SK-N-DZ (cell line): ENCODE measurements at places on chromosomes 5 and 9.

DNA sequence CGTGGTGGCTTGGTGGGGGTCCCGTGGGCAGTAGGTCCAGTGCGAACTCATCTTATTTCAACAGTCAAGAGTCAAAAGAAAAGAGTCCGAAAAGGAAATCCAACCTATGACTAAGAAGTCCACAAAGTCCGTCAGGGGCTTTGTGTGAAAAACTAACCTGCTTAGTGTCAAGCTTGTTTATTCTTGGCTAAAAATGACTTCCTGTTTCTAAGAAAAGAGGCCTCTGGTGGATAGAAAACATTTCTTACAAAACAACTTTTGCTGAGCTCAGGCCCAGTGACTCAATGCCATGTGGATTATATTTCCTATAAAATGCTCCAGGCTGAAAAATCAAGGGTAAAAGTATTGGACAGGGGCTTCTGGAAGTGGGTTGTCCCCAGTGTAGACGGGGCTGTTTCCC lies 105.9 kb downstream of the GADD45G start:
- DNase-seq = no peak

DNA sequence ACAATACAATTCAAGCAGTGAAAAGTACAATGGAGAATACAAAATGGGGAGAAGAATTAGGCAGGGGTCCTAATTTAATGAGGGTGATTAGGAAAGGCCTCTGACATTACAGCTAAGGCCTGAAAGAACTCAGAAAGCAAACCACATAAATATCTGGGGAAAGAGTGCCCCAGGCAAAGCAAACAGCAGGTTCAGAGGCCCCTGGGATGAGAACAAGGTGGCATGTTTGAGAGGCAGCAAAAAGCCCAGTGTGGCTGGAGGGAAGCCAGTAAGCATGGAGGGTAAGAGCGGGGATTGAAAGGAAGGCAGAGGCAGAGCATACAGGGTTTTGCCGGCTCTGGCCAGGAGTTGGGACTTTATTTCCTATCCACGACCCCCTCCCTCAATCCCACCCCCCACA lies 33.4 kb upstream of the VDAC1 start:
- DNase-seq = no peak

- peak; percentile 52 for DNase-seq
Observed at GRCh38 chr9:117247266-117247665, 167.6 kb downstream of the ASTN2 start.

DNA sequence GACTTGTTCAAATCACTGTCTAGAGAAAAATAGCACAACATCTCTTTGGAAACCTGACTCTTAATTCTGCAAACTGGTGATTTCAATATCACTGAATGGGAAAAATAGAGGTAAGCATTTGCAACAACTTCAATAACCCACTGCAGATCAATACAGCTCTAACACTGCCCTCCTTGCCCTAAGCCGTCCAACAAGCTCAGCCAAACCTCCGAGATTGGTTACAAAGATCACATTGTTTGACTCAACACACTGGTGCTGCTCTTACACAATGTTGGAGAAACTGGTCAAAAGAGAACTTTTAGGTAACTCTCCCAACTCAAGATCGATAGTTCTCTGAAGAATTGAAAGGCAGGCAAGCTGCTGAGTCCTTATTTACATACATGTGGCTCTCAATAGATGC lies 150.4 kb downstream of the SPOCK1 start:
- no peak for DNase-seq

GRCh38 chr9:8346296-8346695 lies 546.7 kb upstream of the DMAC1 start:
- no peak for DNase-seq

DNA sequence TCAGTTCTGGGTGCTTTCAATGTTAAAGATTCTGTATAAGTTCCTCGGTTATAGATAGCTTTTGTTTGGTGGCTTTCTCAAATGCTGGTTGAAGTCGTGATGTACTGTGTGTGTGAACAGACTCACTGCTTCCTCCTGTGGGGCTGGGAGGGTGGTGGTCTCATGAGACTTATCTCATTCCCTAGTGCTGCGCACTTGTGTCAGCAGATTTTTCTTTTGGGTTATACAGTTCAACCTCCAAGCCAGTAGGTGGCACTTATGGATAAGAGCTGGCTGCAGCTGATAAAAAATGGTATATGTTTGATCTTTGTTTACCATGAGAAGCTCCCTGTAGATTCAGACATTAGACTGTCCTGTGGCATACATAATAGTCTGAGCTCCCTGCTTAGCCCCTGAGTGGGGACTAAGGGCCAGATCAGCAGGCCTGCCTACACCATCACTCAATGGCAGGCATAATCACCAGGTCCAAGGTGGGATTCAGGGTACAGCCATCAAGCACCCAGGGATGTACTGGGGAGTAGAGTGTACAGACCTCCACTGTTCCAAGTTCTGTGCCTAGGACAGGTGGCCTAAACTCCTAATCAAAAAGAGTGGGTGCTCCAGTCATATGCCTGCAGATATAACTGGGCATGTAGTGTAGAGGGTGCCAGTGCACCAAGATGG lies 174.2 kb downstream of the OXCT1 start:
- DNase-seq = peak; percentile 14

GRCh38 chr9:114813717-114814418 lies 8.0 kb upstream of the TNFSF15 start:
- no peak for DNase-seq

DNA sequence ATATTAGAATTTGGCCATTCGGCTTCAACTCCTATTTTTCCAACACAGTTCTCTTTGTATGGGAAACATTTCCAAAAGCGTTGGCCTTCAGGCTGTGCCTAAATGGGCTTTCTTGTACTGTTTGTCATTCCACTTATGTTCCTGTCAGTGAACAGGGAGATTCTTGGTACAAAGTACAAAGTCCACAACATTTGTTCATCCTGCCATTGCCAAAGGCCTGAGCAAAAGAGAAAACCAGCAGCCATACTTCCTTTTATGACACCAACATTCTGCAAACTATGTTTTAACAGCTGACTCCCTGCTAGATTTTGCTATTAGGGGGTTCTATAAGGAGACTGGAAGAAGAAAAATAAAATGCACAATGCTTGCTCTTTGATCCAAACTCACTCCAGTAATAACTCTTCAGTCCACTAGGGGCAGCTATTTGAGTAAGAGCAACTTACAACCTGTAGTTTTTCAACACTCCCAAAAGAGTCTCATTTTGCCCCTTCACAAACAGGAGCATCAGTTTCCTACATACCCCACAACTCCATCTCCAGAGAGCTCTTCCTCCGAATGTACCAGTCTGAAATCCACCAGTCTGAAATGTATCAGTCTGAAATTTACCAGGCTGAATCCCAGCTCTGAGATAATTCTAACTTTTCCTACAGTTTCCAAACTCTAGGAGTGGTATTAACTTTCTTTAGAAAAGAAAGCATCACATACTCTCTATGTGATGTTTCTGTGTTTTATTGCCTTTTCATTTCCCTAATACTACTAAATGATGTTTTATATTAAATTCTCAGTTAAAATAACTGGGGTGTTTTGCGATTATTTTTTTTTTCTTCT lies 693.8 kb downstream of the DNAH5 start:
- DNase-seq = no peak

DNA sequence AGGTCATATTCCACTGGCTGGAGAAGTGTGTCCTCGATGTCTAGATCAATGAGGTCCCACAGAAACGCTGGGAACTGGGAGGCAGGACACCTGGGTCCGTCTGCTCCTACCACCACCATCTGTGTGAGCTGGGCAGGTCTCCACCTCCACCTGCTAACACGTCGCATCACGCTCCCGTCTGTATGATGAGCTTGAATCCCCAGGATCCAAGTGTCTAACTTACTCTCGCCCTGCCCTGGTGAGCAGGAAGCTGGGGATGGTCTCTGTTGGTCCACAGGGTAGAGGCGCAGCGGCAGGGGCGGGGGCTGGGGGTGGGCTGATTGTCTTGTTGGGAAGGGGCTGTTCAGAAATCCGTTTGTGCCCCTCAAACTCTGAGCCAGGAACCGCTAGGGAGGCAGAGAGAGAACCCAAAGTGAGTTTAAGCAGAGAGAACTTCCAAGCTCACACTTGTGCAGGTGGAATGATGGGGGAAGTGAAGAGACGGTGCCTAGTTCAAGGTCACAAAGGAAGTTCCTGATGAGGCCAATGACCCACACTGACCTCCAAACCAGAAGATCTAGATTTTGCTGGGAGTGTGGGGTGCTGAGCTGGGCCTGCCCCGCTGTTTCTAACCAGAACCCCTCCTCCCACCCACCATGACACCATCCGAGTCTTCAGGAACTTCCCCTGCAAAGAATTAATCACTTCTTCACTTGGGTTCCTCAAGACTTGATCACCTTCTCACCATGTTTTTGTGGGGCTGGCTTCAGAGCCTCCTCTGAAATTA lies 21.1 kb downstream of the ORM2 start:
- DNase-seq = no peak

- no peak for DNase-seq
Observed at GRCh38 chr9:86676396-86676795, 270.9 kb downstream of the GAS1 start.

GRCh38 chr5:10351199-10351905 lies 2.1 kb upstream of the MARCHF6 start:
- no peak for DNase-seq

DNA sequence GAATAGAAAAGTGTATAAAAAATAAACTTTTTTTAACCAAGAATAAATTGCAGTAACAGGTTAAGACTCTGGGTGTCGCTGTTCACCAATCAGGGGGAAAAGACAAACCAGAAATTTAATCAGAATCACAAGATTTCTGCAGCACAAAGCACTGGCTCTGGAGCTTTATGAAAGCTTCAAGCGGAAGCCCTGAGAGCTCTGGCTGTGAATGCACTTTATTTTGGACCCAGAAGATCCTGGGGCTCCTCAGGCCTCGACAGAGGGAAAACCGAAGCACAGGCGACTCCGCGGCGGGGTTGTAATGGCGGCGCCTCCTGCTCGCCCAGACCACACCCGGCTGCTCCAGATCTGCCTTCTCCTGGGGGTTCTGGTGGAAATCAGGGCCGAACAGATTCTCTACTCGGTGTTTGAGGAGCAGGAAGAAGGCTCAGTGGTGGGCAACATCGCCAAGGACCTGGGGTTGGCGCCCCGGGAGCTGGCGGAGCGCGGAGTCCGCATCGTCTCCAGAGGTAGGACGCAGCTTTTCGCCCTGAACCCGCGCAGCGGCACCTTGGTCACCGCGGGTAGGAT lies at the start of gene PCDHGA4:
TSS of gene PCDHGA4 (plus strand) at position 122 of the 570 bp plus-strand sequence. CDS start at position 209, 87 bp downstream.
- no peak for DNase-seq

GRCh38 chr5:168282120-168282519 lies 9.3 kb upstream of the WWC1 start:
- peak; percentile 54 for DNase-seq

GRCh38 chr5:143992496-143992895 lies 178.0 kb downstream of the YIPF5 start:
- no peak for DNase-seq

- no peak for DNase-seq
Observed at GRCh38 chr9:101022704-101023103, 5.8 kb upstream of the PLPPR1 start.

- DNase-seq = no peak
Observed at GRCh38 chr5:143484601-143485000, 81.1 kb upstream of the NR3C1 start.

DNA sequence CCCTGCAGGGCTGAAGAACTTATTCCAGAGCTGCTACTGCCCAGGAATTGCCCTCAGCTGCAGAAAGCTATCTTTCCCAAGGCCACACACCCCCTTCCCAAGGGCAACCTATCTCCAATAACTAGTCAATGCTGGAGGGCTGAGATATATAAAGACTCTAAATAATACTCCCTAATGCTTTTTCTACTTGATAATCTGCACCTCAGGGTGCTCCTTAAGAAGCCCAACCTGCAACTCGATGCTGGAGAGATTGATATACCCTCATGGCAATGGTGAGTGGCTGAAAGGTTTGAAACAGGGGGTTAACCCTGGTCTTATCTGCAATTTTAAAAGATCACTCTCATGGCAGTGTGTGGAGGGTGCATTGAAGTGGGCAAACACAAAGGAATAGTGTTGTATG lies 142.7 kb upstream of the APC start:
- DNase-seq = no peak

- DNase-seq = no peak
Observed at GRCh38 chr5:73296772-73297171, 123.8 kb downstream of the TMEM174 start.

- DNase-seq = no peak
Observed at GRCh38 chr5:6837519-6838110, 124.4 kb downstream of the TENT4A start.

DNA sequence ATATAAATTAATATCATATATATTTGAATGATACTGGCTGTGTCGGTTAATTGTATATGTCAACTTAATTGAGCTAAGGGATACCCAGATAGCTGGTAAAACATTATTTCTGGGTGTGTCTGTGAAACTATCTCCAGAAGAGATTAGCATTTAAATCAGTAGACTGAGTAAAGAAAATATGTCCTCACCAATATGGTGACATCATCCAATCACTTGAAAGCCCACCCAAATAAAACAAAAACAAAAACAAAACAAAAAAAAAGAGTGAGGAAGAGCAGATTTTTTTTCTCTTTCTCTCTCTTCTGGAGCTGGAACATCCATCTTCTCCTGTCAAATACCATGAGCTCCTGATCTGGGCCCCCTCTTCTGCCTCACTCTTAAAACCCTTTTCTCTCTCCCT lies 15.7 kb upstream of the CCDC152 start:
- DNase-seq = no peak

- no peak for DNase-seq
Observed at GRCh38 chr9:126216826-126217225, 109.8 kb upstream of the MVB12B start.

- DNase-seq = no peak
Observed at GRCh38 chr9:34158362-34158869, 20.4 kb upstream of the UBAP1 start.

DNA sequence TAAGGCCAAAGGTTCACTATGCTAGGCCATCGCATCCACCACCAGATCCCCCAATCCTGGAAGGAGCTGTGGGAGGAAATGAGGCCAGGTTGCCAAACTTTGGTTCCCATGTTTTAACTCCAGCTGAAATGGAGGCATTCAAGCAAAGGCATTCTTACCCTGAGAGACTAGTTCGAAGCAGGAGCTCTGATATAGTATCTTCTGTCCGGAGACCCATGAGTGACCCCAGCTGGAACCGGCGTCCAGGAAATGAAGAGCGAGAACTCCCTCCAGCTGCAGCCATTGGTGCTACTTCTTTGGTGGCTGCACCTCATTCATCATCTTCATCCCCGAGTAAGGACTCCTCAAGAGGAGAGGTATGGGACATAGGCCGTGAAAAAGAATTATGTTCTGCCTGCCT lies 75.6 kb downstream of the GAPVD1 start:
- no peak for DNase-seq
